ENCODE measurements at places on chromosomes 16 and 17.

GRCh38 chr17:76576189-76576588 lies 9.5 kb downstream of the ST6GALNAC2 start:
- DNase-seq = no peak

DNA sequence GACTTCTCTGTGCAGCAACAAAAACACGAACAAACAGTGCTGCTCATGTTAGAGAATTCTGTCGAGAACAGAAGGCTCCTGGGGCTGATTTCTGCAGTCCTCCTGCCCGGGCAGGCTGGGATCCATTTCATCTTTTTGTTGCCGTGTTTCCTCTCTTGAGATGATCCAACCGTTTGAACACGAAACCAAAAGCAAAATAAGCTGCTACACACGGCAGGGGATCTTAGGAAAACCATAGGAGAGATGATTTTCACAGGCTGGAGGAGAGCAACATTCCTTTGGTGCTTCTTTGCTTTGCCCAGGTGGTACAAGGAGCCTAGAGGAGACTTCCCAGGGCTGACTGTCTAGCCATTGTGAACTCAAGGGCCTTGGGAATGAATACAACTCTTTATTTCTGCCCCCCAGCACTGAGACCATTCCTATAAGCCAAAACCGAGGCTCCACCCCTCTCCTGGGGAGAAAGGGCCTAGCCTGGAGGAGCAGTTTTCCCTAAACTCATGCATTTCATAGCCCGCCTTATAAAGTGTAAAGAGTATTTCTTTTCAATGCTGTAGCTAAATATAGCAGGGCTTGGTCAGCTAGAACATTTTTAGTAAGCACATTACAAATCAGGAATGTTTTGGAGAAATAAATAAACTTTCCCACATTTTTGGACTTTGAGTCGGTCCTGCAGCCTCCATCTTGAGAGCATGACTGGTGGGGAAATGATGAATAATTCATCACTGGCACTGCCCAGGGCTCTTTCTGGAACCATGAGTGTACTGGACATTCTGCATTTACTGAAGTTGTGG lies 7.7 kb downstream of the FOXL1 start:
- DNase-seq = no peak

DNA sequence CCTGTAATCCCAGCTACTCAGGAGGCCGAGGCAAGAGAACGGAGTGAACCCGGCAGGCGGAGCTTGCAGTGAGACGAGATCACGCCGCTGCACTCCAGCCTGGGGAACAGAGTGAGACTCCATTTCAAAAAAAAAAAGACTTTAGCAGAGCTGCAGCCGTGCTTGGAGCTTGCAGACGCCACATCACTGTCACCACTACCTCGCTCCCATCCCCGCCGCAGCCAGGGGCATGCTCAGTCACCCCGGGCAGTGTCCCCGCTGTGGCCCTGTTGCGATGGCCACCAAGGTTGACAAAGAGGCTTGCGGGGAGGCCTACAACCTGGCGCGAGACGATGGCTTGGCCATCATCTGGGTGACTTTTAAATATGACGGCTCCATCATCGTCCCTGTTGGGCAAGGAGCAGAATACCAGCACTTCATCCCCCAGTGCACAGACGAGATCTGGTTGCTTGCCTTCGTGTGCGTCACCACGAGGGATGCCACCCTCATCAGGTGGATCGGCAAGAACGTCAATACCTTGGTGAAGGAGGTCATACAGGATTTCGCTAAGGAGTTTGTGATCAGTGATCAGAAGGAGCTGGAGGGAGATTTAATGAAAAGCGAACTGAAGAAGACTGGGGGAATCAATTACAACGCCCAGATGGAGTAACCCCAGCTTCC lies 118.1 kb downstream of the TNFRSF13B start:
- no peak for DNase-seq

DNA sequence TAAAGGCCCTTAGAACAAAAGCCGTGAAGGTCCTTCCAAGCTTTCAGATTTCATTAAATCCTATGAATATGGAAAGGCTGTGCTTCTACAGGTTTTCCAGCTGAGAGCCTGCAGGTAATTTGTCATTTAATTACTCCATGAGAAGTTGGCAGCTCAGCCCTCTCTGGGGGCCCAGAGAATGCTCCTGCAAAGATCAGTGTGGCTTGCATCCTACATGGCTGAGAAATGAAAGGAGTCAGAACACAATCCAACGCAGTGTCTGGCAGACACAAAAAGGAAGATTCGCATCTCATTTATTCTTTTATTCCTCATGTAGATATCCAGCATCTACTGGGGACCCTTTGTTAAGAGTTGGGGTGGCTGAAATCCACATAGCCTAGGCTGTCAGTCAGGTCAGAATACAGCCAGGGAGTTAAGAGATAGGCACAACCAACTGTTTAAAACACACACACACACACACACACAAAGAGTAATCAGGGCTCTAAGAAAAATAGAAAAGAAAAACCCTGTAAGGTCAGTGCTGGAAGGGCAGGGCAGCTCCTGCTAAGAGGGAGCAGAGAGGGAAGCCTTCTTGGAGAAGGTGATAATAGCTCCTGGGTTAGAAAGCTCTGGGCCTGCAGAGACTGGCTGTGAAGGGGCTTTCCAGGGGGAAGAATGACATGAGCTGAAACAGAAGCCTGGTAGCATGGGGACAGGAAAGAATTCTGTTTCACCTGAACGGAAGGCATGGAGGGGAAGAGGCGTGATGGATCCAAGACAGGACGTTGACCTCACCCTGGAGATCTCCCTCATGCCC lies 46.9 kb upstream of the WSCD1 start:
- no peak for DNase-seq

DNA sequence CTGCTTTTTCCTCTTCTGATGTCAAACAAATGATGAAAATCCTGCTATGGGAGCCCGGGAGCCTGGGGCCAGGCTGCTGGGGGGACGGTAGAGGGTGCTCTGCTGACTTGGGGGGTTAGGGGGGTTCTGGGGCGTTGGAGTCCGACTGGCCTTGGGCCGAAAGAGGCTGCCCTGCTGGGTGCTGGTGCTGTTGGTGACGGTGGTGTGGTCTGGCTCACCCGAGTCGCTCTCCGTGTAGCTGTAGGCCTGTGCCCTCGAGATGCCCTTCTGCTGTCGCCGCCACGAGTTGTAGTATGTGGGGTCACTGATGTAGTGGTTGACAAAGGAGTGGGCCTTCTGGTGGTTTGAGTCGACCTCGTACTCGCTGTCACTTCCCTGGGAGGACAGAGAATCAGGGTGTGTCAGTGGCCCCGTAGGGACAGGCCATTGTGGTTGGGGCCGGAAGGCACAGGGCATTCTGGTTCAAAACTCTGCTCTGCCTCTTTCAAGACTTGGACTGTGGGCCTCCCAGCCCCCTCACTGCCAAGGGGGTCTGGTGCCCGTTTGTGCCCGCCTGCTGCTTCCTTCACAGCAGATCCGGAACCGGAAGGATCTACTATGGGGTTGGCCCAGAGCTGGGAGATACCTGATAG lies 26.9 kb upstream of the CDC42EP4 start:
- DNase-seq = no peak

DNA sequence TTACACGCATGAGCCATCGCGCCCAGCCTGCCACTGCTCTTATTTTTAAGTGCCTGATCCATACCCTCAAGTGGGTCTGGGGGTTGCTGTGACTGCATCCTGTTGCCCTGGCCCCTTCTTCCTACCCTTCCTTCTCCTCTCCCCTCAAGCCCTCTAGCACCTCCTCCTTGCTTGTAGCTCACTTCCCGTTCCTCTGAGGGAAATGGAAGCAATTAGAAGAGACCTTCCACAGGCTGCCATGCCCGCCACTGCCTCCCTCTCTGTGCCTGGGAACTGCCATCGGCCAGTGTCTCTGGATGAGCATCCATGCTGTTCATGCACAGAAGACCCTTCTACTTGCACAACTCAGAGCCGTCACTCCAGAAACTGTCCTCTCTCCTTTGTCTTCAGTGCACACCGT lies 10.6 kb upstream of the TFAP4 start:
- DNase-seq = no peak

DNA sequence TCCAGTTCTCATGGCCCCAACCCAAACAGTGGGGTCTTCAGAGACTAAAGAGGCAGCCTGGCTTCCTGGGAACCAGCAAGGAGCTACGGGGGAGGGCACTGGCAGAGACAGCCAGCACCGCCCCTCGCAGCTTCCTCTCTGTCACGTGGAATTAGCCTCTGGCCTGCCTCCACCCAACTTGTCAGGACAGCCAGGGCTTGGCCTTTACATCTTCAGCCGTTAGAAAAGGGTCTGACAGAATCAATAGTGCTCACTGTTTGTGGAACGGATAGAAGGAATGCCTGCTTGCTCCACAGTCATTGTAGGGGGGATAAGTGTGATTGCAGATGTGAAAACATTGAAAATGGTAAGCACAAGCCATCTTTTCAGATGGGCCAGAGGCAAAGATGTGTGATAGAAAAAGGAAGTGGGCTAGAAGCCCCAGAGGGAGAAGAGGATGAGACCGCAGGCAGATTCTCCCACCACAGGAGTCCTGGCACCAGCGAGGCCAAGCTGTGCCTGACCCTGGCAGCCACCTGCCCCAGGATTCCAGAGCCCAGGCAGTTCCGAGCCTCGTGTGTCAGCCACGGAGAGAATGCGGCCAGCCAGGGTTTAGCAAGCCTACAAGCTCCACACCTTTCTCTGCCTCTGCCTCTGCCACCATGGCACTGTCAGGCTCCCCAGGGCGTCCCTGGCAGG lies 18.6 kb downstream of the GRIN2C start:
- DNase-seq = no peak

DNA sequence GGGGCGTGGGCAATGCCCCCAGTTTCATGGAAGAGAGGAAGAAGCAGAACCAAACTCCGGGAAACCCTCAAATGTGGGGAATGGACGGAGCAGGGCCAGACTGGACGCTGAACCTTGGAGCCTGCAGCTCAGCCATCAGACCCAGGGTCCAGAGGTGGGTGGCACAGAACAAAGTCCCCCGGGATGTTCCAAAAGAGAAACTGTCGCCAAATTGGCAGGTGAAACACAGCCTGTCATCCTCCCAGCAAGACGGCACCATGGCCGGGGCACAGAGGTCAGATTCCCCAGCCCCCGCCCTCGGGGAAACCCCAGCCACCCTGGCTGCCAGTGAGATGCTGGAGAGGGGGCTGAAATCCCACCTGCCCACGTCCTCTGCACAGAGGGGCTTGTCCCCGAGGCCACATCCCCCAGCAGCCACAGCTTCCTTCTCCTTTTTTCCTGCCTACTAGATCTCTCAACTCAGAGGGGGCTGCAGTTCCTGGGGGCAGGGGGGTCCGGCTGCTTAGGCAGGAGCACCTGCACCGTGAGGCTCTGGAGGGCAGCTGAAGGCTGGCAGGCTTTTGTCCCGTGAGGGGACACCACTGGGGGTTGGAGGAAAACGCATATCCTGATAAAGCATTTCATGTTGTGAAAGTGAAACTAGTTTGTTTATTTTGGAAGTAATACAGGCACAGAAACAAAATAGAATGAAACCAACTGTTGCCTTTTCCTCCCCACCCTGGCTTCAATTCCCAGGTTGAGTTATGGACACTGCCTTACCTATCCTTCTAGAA lies 1.2 kb upstream of the SECTM1 start:
- DNase-seq = no peak

DNA sequence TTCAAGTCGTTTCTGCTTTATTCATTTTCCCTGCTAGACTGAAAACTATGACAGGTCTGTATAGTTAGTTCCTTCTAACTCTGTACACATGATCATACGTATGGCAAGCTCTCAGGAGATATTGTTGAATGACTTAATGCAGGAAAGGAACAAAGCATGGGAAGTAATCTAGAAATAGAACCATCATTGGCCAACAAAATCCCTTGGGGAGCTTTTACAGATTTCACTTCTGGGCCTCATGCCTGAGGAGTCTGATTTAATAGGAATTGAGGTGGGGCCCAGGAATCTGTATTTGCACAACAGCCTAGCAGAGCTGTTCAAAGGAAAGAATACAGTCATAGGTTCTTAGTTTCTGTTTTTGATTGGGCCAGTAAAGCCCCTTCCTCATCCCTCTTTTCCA lies 229.2 kb downstream of the MAP2K6 start:
- no peak for DNase-seq

DNA sequence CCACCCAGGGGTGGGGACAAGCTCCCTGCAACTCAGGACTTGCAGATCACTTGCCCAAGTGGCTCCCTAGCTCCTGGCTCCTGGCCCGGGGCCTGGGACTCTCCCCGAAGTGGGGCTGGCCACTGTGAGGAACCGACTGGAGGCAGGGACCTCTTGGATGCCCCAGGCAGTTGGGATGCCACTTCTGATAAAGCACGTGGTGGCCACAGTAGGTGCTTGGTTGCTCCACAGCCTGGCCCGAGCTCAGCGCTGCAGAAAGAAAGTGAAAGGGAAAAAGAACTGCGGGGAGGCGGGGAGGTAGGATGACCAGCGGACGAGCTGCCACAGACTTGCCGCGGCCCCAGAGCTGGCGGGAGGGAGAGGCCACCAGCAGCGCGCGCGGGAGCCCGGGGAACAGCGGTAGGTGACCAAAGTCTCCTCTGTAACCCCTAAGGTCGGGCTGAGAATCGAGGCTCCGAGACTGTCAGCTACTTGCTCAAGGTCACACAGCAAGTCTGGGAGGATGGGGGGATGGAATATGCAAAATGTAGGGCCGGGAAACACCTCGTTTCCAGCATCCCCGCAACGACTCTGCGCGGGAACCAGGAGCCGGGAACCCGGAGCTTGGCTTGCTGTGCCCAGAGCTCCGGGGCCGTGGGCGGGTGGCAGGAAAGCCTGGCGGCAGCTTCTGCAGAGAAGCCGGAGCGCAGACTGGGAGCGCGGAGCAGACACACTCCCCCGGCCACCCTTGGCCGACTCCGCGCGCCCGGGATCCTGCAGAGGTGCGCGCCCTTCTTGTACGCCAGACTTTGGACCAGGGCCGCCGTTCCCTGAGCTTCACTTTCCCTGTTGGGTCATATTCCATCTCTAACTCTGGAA lies 1.9 kb downstream of the CIITA start:
- DNase-seq = no peak

- DNase-seq = no peak
Observed at GRCh38 chr16:50644245-50644644, 36.9 kb downstream of the SNX20 start.

DNA sequence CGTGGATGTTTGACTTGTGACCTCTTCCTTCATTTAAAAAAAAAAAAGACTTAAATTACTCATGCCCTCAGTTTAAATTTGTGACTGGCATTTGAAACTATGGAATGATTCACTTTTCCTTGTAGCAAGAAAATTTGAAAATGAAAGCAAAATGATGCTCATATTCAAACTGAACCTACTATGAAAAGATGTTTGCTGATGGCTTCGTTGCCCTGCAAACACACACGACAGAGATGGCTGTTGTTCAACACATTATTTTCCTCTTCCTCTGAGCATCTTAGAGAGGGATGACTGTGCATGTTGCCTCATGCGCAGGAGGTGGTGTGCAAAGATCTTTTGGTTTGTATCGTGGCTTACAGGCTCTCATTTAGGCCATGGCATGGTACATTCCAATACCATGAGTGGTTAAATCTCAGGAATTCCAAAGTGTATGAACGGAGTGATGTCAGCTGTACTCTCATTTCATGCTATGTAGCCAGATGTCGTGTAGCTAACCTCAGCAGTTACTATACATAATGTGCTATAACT lies 164.5 kb downstream of the PRKCA start:
- no peak for DNase-seq

All from effector CD8-positive, alpha-beta T cell (primary cell).